ENCODE measurements at places on chromosomes 12 and 14. TPM values are rescaled to one million over a fixed set of nuclear protein-coding genes. Genes with fewer than 3 reads are reported as not detected.

Gene ALDH1L2
- 3.2 TPM for total RNA-seq

Gene MEG3
- 53.8 TPM for total RNA-seq

Gene GPD1
- 0.14 TPM for total RNA-seq

Gene OR10AD1
- not detected for total RNA-seq

Gene LIN7A
- 0.55 TPM for total RNA-seq

Gene TAS2R19
- total RNA-seq, result not detected

Gene POLE2
- total RNA-seq, result 13.8 TPM

Gene CLEC1B
- not detected for total RNA-seq

Gene KRT78
- not detected for total RNA-seq

Gene ANO2
- total RNA-seq, result not detected

Gene BDKRB1
- total RNA-seq, result 0.47 TPM

Gene REM2
- total RNA-seq, result 0.39 TPM

Gene NTF3
- not detected for total RNA-seq

Gene TMEM30B
- 0.81 TPM for total RNA-seq

Gene CRIP1
- total RNA-seq, result 1,895 TPM

Gene WIF1
- total RNA-seq, result not detected

Gene OTOGL
- total RNA-seq, result not detected

Gene PRH2
- total RNA-seq, result not detected

Gene RHOJ
- not detected for total RNA-seq

Gene NGB
- not detected for total RNA-seq

Gene OR4Q3
- total RNA-seq, result not detected

Gene TPH2
- total RNA-seq, result not detected

Gene FAIM2
- not detected for total RNA-seq

Gene LBHD2
- total RNA-seq, result 0.27 TPM

Gene GUCY2C
- total RNA-seq, result not detected

Gene CD163
- not detected for total RNA-seq

Gene SLC24A4
- 0.07 TPM for total RNA-seq

Gene KRT6C
- not detected for total RNA-seq

Gene ZNF891
- 0.28 TPM for total RNA-seq

Gene KRT82
- total RNA-seq, result not detected

Gene ADAMTS20
- total RNA-seq, result not detected

Gene HAL
- 0.58 TPM for total RNA-seq

Gene ARHGAP9
- 0.35 TPM for total RNA-seq

Gene MORN3
- 0.32 TPM for total RNA-seq

Gene TRAF3
- total RNA-seq, result 19.7 TPM

Gene RNF31
- total RNA-seq, result 34.7 TPM
